ENCODE measurements at places on chromosomes 5 and 9.

DNA sequence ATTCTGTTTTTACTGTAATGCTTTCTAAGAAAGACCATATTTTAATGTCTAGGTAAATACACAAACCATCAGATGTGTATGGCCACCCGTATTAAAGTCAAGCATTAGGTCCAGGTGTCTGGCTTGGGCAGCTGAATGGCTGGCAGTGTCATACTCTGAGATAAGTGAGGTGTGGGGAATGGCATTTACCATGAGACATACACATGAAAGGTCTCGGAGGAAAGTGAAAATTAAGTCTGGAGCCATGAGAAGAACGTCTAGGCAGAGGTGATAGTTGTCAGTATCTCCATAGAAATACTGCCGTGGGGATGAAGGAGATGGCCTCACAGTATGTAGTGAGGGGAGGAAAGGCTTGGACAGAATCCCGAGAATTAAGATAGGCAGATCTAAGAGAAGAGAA lies 164.3 kb downstream of the TLE4 start:
- DNase-seq: no peak

GRCh38 chr5:149094996-149095395 lies 32.1 kb upstream of the SH3TC2 start:
- no peak for DNase-seq

GRCh38 chr5:93294996-93295395 lies 286.0 kb downstream of the NR2F1-AS1 start:
- no peak for DNase-seq

GRCh38 chr9:227860-228259 lies 13.2 kb downstream of the DOCK8 start:
- DNase-seq: no peak

DNA sequence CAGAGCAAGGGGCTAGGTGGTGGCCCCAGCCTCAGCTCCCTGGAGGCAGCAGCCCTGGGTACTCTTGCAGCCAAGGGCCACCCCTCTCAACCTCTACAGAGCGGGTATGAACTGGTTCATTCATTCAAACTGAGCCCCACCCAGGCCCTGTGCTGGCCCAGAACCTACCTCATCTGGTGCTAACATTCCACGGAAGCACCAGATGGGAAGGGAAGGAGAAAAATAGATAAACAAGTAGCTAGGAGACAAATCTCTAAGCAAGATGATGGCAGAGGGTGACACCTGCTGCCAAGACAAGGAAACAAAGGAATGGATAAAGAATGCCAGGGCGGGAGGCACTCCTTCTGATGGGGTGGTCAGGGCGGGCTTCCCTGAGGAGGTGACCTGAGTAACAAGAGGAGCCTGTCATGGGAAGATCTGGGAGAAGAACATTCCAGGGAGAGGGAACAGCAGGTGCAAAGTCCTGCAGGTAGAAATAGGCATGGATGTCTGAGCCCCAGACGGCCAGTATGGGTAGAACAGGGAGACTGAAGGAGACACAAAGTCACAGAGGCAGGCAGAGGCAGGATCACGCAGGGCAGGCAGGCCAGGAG lies 6.1 kb downstream of the ST6GALNAC4 start:
- DNase-seq: peak; percentile 96

DNA sequence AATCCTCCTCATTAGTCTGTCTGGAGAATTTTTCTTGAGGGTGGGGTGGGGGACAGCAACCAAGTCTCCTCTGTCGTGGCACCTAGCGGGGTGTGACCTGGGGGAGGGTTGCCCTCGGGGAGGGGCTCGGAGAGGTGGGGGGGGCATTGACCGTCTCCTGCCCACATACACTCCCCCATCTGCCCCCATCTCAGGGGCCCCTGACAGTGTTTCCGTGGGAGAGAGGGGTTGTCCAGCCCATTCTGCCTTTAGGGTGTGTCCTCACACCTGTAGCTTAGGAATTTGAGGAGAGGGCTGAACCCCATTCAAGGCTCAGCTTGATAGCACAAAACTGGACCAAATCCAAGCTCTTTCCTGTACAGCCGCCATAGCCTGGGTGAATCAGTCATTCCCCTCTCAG lies 5.9 kb upstream of the CXXC5 start:
- no peak for DNase-seq
